Fibroblast of skin of left quadriceps (primary cell): ENCODE measurements at places on chromosomes 6 and 20.

GRCh38 chr6:98946879-98947410 lies 801 bp downstream of the FBXL4 start:
- DNase-seq = no peak

- DNase-seq = no peak
Observed at GRCh38 chr6:88922775-88923548, 40.5 kb downstream of the RNGTT start.

DNA sequence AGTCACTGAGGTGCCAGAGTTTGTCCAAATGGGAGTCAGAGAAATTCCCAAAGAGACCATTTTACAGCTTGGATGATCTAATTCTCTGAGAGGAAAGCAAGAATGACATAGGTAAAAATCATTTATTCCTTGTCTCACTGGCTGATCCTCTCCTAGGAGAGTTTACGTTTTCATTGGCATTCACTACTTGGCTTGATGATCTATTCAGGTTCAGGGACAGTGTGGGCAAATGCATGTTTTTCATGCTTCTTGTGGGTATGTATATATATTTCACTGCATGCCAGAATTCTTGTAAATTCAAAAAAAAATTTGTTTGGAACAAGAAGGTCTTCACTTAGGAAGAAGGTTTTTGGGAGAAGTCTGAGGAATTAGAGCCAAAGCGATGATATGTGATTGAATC lies 403.4 kb upstream of the JAG1 start:
- no peak for DNase-seq

GRCh38 chr6:148287623-148288333 lies 54.9 kb upstream of the SASH1 start:
- DNase-seq = no peak

GRCh38 chr20:31967830-31968249 lies at the start of gene XKR7:
Gene XKR7, plus strand, starts transcription at chr20:31968151. Its CDS starts 25 bp downstream, at chr20:31968176.
- DNase-seq = no peak

DNA sequence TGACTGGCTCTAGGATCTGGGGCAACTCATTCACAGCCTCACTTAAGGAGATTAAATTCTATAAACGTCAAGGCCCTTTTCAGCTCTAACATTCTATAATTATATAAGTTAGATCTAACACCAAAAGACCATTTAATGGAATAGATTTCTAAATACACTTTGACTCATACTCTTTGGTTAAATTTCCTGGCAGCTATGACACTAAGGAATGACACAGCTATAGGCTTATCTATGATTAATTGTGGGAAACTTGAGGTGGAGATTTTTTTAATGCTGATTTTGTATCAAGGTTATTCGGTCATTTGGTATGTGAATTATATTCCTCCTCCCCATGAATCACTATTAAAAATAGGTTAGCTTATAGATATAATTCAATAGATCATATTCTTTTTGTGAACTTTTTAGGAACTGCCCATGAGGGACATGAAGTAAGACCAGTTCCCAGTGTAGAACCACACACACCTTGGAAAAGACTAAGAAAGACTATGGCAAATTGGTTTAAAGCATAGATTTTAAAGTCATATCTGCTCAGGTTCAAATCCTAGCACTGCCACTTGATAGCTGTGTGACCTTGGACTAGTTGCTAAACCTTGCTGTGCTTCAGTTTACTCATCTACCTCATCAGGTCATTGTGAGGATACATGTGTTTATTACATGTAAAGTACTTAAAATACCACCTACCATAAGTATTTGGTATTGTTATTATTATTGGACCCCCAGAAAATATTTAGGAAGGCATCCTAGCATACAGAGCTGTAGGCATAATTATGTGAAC lies 116.0 kb downstream of the CRYBG1 start:
- DNase-seq = peak; percentile 68

- DNase-seq = no peak
Observed at GRCh38 chr6:167746975-167747374, 79.7 kb upstream of the AFDN start.
